ENCODE measurements at places on chromosomes 12 and 14.

DNA sequence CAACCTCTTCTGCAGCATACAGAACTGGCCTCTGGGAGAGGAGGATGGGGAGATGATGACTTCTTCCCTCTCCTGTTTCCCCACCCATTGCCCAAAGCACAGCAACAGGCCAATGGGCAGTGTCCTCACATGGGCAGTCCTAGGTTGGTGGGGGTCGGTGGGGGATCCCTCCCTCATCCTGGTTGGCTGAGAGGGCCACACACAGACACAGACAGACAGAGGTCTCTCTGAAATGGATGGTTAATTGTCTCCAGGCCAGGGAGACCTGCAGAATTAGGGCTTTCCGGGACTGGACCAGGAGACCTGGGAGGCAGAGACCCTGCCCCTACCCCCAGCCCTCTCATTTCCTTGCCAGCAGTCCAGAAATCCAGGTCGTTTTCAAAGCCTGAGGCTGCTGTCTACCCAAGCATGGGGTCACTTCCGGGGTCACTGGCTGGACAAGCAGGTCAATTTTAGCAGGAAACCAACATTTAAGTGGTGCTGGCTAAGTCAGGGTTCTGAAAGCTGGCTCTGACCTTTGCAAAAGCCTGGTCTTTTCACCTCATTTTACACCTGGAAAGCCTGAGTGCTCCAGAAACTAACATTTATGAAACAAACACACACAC lies 48.6 kb upstream of the TBX3 start:
- no peak for DNase-seq

GRCh38 chr12:52879394-52880351 lies 25.2 kb downstream of the KRT8 start:
- DNase-seq: peak; percentile 84

DNA sequence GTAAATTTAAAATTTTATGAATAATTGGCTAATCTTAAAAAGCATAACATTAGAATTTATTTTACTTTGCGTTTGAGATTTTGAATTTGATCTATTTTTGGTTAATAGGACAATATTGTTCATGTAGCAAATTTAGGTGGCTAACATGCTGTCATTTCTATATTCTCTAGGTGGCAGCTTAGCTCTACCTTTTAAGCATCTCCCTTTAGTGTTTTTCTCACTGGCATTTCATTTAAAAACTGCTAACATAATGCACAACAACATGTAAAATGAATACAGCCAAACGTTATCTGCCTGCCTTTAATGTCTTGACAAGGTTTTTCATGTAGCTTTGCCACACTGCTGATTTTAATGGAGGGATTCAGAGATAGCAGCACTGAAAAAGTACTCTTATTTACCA lies 272.4 kb upstream of the FBXO33 start:
- peak; percentile 14 for DNase-seq

DNA sequence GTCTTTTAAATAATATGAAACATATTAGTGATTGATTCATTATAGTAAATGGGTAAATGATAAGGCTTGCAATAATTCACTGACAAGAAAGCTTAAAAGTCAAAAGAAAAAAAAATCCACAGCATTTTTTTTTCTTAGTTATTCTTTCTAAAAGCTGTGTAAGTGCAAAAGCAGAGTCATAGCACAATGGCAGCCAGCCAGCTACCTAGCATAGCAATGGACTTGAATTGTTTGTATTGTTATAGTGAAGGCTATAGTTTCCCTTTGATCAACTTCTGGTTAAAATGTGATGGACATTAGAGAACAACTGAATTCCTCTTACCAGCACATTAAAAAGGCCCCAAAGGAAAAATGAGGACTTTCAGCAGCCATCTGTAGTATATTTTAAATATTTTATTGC lies 232.1 kb downstream of the NAV3 start:
- no peak for DNase-seq

DNA sequence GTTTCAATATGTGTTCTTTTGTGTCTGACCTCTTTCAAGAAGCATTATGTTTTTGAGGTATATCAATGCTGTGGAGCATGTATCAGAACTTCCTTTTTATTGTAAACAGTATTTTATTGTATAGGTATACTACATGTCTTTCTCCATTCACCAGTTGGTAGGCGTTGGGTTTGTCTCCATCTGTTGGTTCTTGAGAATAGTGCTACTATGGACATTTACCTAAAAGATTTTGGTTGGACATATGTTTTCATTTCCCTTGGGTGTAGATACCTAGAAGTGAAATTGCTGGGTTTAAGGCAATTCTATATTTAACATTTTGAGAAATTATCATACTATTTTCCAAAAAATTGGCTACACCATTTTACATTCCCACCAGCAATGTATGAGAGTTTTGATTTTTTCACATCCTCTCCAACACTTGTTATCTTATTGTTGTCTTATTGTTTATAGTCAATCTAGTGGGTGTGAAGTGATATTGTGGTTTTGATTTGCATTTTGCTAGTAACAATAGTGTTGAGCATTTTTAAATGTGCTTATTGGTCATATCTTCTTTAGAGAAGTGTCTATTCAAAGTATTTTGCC lies 409.2 kb downstream of the IPO8 start:
- peak; percentile 25 for DNase-seq

DNA sequence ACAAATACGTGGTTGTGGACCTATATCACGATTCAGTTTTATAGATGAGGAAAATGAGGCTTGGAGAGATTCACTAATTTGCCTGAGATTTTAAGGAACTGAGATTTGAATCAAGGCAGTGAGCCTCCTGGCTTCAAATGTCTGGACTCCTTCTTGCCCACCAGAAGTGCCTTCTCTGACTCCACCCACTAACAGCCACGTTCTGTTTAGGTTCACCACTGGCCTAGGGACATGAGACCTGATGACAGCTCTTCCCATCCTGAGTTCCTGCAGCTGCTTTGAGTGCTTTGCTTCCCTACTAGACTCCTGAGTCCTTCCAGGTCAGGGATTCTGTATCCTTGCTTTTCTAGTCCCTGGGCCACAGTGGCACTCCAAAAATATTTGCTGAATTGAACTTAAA lies 57.1 kb downstream of the PLBD1 start:
- no peak for DNase-seq

DNA sequence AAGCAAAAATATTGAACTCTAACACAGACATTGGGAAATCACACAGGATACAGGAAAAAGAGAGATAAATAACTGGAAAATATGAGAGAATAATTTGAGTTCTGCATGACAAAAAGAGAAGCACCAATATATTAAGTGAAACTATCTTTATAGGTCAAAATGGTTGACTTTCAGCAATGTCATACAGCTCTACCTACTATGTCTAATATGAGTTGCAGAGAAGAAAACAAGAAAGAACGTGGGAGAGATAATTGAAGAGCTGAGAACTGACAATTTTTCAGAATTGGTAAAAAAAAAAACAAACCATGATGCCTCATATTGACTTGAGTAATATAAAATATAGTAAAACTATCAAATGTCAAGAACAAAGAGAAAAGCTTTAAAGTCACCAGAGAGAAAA lies 221.7 kb downstream of the BCL11B start:
- no peak for DNase-seq

Data from NCI-H1092 treated with DMSO at 0.1 percent for 48 hours (cell line).